Activated CD4-positive, alpha-beta T cell treated with anti-CD3 and anti-CD28 coated beads, Interleukin-2, amount 10 ng/mL, durations not matched to agents 7 days and 5 days (primary cell): ENCODE measurements at places on chromosomes 13 and 19. TPM values are rescaled to one million over a fixed set of nuclear protein-coding genes. Genes with fewer than 3 reads are reported as not detected.

- DNase-seq: no peak
- no peak overlapping the region for H3K4me3 ChIP-seq
- H3K36me3 ChIP-seq: no peaks in the 10 kb centered on the region
- peaks cover 27% of the 10 kb centered on the region for H3K27me3 ChIP-seq
These were observed 17.3 kb upstream of the CACNG8 start for GRCh38 chr19:53945441-53945840.

The SETDB2 gene
- total RNA-seq: 15.6 TPM

DNA sequence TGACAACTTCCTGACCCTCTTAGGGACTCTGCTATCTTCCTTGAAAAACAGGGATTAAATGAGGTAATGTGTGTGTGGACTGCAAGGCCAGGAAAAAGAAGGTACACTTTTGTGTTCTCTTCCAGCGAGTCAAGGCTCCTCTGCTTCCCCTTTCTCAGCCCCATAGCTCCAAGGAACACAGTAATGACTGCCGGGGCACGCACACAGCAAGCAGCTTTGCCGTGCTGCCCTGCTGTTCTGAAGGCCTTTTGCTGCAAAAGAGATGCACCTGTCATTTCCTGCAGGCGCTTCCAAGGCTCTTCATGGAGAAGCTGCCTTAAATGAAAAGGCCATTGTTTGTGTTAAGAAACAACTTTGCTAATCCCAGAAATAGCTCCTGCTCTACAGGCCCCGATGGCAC is 84.6 kb downstream of the CYSLTR2 start:
- DNase-seq: no peak
- H3K4me1 ChIP-seq: peaks cover 2% of the 10 kb centered on the region
- H3K27ac ChIP-seq: no peak overlapping the region
- no peak overlapping the region for H3K4me3 ChIP-seq
- H3K36me3 ChIP-seq: no peaks in the 10 kb centered on the region

The HSH2D gene
- 70.7 TPM for total RNA-seq
